Stimulated activated CD4-positive, alpha-beta T cell treated with anti-CD3 and anti-CD28 coated beads, Interleukin-1b, Interleukin-23, amount 100 ng/mL, for 1 hour (primary cell): ENCODE measurements at places on chromosomes 1 and 21.

DNA sequence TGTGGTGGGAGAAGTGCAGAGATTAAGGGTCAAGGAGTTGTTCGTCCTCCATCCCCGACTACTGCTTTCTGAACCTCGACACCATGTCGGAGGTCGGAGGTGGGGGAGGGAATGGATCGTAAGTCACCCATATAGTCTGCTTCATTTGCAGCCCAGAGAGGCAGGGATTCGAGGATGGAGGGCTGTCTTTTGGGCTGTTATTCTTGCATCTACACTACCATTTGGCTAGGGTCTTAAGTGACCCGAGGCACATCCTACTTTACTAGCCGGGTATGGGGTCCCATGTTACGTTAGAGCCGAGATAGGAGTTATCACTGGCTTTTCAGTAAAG is 578 bp downstream of the USP21 start:
- no peak for DNase-seq

GRCh38 chr1:192053531-192053971 is 104.7 kb upstream of the RGS18 start:
- DNase-seq, result no peak

DNA sequence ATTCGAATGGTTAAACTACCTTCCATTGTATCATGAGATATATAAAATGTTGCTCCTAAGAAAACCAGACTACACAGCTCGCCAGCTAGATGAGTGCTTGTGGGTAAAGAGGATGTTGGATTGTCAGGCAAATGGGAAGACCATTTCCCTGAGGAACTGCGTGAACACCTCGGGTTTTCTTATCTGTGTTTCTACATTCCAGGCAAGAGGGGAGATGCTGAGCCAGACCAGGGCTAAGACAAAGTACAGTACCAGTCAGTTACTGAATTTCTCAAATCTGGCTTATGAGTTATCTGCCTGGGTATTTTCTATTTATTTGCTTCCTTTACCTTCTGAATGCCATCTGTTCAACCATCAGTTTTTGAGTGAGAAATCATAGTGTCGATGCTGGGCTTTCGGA is 170.8 kb downstream of the PLA2G4A start:
- DNase-seq, result no peak

- DNase-seq, result peak; percentile 47
These were observed 3.3 kb upstream of the DENND2D start for GRCh38 chr1:111203681-111204200.

GRCh38 chr1:57269630-57270225 is 154.1 kb downstream of the DAB1 start:
- no peak for DNase-seq

GRCh38 chr1:3135073-3135702 is 66.2 kb downstream of the PRDM16 start:
- no peak for DNase-seq

GRCh38 chr1:81050390-81050789 is 750.3 kb upstream of the ADGRL2 start:
- no peak for DNase-seq

GRCh38 chr1:110258734-110259133 is 48.6 kb downstream of the KCNC4 start:
- no peak for DNase-seq

DNA sequence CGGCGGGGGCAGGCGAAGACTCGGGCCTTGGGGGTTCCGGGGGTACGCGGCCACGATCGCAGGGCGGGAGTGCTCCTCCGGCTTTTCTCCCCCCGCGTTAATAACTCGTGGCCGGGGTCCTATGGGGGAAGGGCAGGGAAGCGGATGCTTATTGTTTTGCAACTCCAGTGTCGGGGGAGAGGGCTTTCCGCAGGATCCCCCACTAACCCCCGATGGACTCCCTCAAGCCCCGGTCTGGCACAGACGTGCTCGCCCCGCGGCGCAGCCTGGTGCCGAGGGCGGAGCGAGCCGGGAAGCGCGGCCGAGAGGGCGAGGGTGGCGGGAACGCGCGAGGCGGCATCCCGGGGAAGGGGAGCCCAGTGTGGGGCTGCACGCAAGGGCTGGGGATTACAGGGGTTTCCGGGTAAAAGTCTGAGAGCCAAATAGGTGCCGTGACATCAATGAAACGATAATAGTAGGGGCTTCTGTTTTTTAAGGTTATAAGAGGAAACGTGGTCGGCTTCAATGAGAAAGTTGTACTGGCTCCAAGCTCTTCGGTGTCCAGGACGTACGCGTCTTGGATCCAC is 772 bp downstream of the UCK2 start:
- peak; percentile 27 for DNase-seq

DNA sequence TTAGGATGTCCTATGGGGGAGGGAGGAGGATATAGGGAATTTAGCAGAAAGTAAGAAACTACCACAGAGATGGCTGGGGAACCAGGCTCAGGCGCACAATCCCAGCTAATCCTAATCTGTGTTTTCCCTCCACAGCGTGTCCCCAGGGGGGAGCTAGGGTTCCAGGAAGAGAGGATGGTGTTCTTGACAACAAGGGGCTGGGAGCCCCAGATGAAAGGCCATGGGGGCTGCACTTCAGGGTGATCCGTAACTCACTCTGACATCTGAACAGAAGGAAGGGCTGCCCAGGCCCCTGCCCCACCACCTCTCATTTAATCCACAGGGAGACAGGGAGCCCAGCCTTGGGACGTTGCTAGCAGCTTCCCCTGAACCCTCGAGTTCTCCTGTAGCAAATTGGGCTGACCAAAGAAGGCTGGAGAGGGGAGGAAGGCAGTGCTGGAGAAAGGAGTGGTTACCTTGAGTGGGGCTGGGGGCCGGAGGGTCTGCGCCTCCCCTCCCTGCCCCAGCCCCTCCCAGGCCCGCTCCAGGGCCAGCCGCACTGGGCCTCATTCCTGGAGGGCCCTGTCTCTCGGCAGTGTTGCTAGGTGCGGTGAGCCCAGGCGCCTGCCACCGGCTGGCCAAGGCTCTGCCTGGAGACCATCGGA is 131.7 kb downstream of the TMEM53 start:
- DNase-seq, result no peak

GRCh38 chr1:61776091-61776490 is 33.8 kb downstream of the PATJ start:
- no peak for DNase-seq

DNA sequence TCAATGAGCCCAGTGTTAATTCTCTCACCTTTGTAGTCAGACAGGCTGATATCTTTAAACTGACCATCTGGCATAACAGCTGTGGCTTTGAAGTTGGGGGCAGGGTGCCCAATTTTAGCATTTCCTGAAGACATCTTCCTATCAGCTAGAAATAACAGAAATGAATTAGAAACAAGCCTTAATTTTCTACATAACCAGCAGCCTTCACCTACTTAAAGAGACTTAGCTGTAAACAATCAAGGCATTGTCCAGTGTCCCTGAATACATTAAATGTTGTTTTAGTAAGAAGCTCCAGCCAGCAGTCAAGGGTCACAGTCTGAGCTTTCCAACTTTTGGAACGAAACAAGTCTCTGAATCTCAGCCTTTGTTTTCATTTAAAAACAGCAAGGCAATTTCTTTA is 2.8 kb downstream of the PRDX1 start:
- no peak for DNase-seq

DNA sequence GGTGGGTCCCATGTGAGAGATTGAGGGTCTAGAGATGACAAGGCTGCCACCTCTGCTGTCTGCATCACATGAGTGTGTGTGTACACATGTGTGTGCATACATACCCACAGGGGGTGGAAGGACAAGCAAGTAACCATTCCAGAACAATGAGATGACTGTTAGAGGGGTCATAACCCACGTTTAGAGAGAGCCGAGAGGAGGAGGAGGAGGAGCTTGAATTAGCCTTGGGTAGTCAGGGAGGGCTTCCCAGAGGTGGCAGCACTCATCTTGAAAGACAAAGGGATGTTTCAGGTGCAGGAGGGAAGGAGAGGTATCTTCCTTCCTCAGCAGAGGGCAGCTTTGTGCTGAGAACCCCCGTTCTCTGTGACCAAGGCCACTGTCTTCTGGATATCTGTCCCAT is 21.3 kb downstream of the TNFRSF1B start:
- no peak for DNase-seq

GRCh38 chr1:114320586-114320985 is 166.9 kb upstream of the SYT6 start:
- no peak for DNase-seq

- no peak for DNase-seq
These were observed 38.4 kb upstream of the SAMSN1 start for GRCh38 chr21:14584357-14585095.

- no peak for DNase-seq
These were observed 720 bp downstream of the PSMB2 start for GRCh38 chr1:35640380-35641232.

GRCh38 chr1:157725221-157725577 is 24.6 kb upstream of the FCRL3 start:
- no peak for DNase-seq

DNA sequence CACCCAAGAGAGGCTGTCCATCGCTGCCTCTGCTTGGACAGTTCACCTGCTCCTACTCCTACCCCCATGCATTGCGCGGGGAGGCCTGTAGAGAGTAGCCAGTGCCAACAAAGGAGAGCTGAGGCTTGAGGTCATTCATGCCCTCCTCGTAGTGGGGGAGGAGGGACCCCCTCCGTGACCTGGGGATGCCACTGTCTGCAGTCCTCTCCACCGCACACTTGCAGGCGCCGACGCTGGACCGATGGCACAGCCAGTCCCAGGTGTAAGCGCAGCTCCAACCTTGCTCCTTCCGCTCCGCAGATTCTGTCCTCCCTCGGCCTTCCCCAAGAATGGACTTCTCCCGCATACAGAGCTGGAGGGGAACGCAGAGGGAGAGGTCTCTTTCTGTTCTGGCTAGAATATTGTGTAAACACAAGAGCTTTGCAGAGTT is 672 bp upstream of the PHLDA3 start:
- no peak for DNase-seq

- DNase-seq, result no peak
These were observed 60.5 kb upstream of the CR2 start for GRCh38 chr1:207393610-207394009.

DNA sequence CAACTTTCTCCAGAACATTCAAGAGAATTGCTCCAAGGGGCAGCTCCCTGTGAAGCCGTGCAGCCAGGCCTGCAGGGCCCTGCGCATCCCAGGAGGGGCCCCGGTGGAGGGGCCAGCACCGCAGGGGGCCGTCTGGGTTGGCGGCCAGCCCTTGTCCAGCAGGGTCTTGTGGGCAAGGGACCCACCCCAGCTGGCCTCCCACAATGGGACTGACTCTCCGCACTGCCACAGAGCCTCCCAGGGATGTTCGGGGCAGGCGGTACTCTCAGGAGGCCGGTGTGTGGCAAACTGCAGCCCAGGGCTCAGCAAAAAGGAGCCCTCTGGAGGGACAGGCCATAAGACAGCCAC is 68.2 kb upstream of the COL6A1 start:
- no peak for DNase-seq

DNA sequence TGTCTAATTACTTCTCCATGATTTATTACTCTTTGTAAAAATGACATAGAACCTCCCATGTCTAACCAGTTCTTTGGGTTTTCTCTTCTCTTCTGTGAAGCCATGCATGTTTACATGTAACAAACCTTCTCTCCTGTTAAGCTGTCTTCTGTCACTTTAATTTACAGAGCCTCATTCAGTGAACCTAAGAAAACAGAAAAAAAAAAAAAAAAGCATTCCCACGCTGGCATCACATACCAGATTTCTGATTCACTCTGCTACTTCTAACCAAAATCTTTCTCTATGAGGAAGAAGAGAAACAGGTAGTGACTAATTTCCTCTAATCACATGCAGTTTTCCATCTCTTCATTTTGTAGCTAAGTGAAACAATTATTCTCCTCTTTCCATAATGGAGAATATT is 141.4 kb upstream of the CXADR start:
- DNase-seq, result no peak

DNA sequence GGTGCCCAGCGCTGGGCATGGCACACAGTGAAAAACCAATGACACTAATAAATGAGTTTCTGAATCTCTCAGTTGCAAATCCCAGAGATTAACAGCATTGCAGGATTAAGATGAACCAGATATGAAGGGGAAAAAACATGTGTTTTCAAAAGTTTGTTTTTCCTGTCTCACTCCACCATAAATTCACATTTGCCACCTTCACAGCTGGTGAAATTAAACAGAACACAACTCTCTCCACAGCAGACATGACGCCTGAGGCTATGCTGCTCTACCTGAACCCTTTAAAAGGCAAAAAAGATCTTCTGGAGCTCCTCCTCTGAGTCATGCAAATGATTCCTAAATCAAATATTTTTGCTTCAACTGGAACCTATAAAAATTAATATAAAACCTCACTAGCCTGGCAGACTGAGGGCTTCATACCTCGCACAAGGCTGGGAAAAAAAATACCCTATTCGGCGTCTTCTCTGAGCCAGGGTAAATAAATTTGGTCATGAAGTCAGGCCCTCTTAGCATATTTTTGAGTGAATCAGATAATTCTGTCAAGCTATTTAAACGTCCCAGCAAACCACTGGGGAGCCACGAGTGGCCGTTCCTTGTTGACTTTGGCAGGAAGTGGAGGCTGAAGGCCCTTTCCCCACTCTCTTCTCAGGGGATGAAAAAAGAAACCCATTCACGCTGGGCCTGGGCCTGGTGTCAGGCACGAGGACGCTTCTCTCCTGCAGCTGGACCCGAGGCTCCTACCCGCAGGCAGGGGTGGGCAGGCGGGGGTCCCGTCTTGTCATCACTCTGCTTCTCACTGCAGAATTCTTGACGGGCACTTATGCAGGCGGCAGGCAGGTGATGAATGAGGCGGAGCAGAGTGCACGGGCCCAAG is 53.0 kb downstream of the DMRTB1 start:
- no peak for DNase-seq
